ENCODE measurements at places on chromosomes 2 and 18. TPM values are rescaled to one million over a fixed set of nuclear protein-coding genes. Genes with fewer than 3 reads are reported as not detected.

DNA sequence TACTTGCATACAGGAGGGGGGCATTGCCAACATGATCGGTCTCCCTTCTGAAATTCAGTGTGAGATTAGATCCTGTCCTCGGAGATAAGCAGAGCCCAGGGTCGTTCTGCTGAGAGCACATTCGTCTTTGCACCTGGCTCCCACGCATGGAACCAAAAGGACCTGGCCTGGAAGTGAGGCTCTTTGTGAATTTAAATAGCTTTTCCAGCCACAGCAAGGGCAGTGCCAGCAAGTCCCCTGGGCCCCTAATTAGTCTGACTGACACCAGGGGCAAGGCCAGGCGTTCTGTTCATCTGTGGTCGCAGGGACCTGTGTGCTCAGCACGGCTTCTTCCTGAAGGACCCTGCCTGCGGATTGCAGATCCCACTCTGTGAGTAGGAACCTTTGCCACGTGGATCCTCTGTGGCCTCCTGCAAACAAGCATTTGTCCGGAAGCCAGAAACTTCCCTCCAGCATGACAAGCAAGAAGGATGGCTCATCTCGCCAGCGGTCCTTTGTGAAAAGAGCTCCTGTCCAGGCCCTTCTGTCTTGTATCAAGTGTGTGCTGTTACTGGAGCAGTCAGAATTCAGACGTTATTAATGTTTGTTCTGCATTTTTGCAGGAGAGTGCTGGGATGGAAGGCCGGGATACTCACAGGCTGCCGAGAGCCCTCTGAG, 128.7 kb downstream of the TPO start:
- H3K4me3 ChIP-seq = no peak overlapping the region
- H3K36me3 ChIP-seq = no peaks in the 10 kb centered on the region
- no peak overlapping the region for H3K27ac ChIP-seq
- no peaks in the 10 kb centered on the region for H3K27me3 ChIP-seq
- H3K4me1 ChIP-seq = no peaks in the 10 kb centered on the region

DNA sequence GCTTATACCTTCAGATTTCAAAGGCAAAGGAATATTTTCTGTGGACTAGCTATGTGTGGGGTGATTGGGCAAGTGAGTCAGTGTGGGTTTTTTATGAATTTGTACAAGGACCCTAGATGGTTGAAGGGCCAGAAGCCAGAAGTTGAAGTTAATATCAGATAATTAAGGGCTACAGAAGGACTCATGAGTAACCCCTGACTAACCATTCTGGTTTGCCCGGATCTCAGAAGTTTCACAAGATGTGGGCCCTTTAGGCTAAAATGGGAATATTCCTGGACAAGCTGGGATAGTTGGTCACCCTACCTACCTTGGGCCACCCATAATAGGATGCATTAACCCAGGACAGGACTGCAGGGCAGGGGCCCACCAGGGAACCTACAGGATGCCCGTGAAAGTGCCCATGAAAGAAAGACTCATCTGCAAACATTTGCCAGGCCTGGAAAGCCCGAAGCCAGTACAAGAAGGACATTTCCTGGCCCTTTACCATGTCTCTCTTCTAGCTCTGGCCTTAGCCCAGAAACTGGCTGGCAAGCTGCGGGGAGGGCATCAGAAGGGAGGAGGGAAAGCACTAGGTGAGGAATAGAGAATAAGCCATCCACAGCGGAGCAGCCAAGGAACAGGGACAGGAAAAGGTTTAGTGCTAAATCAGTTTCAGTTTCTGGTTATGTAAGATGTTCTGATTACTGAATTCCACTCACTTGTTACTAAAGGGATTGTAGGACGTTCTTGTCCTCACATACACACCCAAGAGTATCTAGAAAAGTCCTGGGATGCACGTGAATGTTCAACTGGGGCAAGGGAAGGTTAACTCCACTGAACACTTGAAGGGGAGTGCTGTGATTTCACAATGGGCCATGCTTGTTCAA, 33.6 kb downstream of the GCG start:
- peaks cover 22% of the 10 kb centered on the region for H3K4me1 ChIP-seq
- H3K4me3 ChIP-seq = no peak overlapping the region
- H3K27me3 ChIP-seq = peaks cover 2% of the 10 kb centered on the region
- no peak overlapping the region for H3K27ac ChIP-seq

- DNase-seq = no peak
- no peaks in the 10 kb centered on the region for H3K4me1 ChIP-seq
- no peak overlapping the region for H3K4me3 ChIP-seq
Observed at GRCh38 chr2:120318626-120319025, 27.3 kb upstream of the INHBB start.

- no peak for DNase-seq
- no peak overlapping the region for H3K27ac ChIP-seq
- H3K36me3 ChIP-seq = peaks cover 15% of the 10 kb centered on the region
- no peak overlapping the region for H3K4me3 ChIP-seq
- H3K27me3 ChIP-seq = no peaks in the 10 kb centered on the region
Observed at GRCh38 chr2:182941919-182942318, 75.5 kb upstream of the FRZB start.

GRCh38 chr2:137939026-137939425, 25.2 kb upstream of the HNMT start:
- no peaks in the 10 kb centered on the region for H3K36me3 ChIP-seq
- H3K27ac ChIP-seq = no peak overlapping the region
- H3K4me1 ChIP-seq = no peaks in the 10 kb centered on the region
- no peak for DNase-seq
- H3K27me3 ChIP-seq = no peaks in the 10 kb centered on the region

- no peaks in the 10 kb centered on the region for H3K36me3 ChIP-seq
- no peak overlapping the region for H3K27ac ChIP-seq
- H3K27me3 ChIP-seq = no peaks in the 10 kb centered on the region
- no peak overlapping the region for H3K4me3 ChIP-seq
Observed at GRCh38 chr2:20755132-20755800, 67.6 kb downstream of the LDAH start.

- no peak for DNase-seq
- no peaks in the 10 kb centered on the region for H3K36me3 ChIP-seq
- no peaks in the 10 kb centered on the region for H3K27me3 ChIP-seq
Observed at GRCh38 chr2:86821842-86822241, 31.1 kb upstream of the CD8A start.

NCKAP5 gene
- not detected for total RNA-seq

MAL gene
- 1.2 TPM for total RNA-seq

DNA sequence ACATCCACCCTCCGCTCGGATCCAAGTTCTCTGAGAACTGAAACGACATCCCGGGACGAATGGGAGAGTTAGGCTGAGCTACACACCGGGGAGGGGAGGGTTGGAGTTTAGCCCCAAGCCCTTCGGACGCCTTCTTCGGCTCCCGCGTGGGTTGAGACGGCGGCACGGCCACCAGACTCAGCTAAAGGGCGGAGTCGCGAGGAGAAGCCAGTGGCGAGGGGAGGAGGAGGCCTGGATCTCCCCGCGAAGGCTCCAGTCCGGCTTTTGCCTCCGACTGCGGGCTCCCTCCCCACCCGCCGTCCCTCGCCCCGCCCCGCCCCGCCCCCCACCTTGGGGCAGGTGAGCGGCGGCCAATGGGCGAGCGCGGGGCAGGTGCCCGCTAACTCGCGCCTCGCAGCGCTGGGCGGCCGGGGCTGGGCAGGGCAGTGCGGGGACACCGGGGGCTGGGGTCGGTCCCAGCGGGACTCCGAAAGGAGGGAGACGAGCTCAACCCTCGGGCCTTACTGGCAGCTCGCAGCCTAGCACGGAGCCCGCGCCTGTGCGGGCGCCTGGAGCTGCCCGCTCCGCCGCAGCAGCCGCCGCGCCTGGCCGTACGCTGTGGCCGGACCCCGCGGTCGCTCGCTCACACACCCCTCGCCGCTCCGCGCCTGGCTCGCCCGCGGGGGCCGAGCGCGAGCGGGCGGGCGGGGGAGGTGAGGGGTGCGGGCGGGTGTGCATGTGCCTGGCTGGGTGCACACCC, at the start of gene EMX1:
EMX1 (plus strand) TSS at position 382 of the 739 bp plus-strand sequence; CDS start at position 716, 334 bp downstream.
- no peaks in the 10 kb centered on the region for H3K36me3 ChIP-seq
- H3K4me3 ChIP-seq = peak within 1 kb of the TSS; percentile 81
- no peak within 1 kb of the TSS for H3K27ac ChIP-seq

GRCh38 chr2:200130762-200131166, 175.4 kb downstream of the MAIP1 start:
- no peaks in the 10 kb centered on the region for H3K4me1 ChIP-seq
- DNase-seq = no peak
- H3K27me3 ChIP-seq = peaks cover 29% of the 10 kb centered on the region
- H3K27ac ChIP-seq = no peak overlapping the region
- H3K4me3 ChIP-seq = no peak overlapping the region
- H3K36me3 ChIP-seq = no peaks in the 10 kb centered on the region

ZNF385B gene
- total RNA-seq = not detected

STARD6 gene
- not detected for total RNA-seq

DNA sequence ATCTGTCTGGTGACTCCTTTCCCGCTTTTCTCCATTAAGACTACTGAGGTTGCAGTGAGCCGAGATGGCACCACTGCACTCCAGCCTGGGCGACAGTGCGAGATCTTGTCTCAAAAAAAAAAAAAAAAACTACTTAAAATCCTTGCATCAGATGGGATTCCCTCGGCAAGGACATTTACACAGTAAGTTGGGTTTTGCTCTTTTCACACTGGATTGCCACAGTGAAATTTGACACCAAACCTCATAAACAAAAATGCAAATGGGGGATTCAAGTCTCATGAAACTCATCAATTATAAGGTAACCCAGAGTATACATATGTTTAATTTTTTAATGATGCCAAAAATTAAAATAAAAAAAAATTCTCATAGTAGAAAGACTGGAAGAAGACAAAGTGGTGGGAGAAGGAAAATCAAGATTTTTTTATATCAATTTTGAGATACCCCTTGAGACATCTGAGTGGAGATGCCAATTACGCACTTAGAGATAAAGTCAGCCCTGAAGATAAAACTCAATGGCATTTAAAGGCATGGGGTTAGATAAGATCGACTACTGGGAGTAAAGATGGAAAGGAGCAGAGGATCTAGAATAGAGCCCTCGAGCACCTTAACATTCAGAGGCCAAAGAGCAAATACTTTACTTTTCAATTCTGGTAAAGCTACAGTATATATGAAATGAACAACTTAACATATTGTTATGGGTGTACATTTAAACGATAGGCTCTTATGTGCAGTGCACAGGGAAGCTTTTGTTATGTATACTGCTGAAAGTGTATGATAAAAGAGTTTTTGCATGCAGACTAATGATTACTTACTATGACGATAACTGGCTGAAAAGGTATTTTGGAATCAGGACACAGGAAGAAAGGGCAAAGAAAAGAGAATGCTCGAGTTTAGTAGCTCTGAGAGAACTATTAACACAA, 37.6 kb downstream of the CHMP3 start:
- no peaks in the 10 kb centered on the region for H3K4me1 ChIP-seq
- DNase-seq = no peak
- no peaks in the 10 kb centered on the region for H3K27me3 ChIP-seq
- H3K36me3 ChIP-seq = no peaks in the 10 kb centered on the region
- no peak overlapping the region for H3K4me3 ChIP-seq

- peaks cover 12% of the 10 kb centered on the region for H3K36me3 ChIP-seq
- no peaks in the 10 kb centered on the region for H3K27me3 ChIP-seq
- peak overlapping the region; percentile 90 for H3K27ac ChIP-seq
Observed at GRCh38 chr2:181106789-181107627, 126.6 kb downstream of the UBE2E3 start.

CRYGC gene
- total RNA-seq = not detected

GRCh38 chr18:75173125-75173432, 35.9 kb downstream of the PTGR3 start:
- no peak overlapping the region for H3K27ac ChIP-seq
- H3K4me1 ChIP-seq = peaks cover 12% of the 10 kb centered on the region
- H3K27me3 ChIP-seq = peaks cover 9% of the 10 kb centered on the region
- H3K36me3 ChIP-seq = no peaks in the 10 kb centered on the region
- H3K4me3 ChIP-seq = no peak overlapping the region

- H3K4me3 ChIP-seq = no peak overlapping the region
- H3K27me3 ChIP-seq = no peaks in the 10 kb centered on the region
- H3K4me1 ChIP-seq = peaks cover 17% of the 10 kb centered on the region
- H3K36me3 ChIP-seq = no peaks in the 10 kb centered on the region
Observed at GRCh38 chr2:239093952-239094351, 246.1 kb downstream of the TWIST2 start.

- H3K27ac ChIP-seq = no peak overlapping the region
- H3K4me1 ChIP-seq = peaks cover 6% of the 10 kb centered on the region
- H3K4me3 ChIP-seq = no peak overlapping the region
- no peaks in the 10 kb centered on the region for H3K36me3 ChIP-seq
- H3K27me3 ChIP-seq = no peaks in the 10 kb centered on the region
Observed at GRCh38 chr2:45964906-45965305, 313.4 kb downstream of the PRKCE start.

PRSS56 gene
- total RNA-seq = not detected

DNA sequence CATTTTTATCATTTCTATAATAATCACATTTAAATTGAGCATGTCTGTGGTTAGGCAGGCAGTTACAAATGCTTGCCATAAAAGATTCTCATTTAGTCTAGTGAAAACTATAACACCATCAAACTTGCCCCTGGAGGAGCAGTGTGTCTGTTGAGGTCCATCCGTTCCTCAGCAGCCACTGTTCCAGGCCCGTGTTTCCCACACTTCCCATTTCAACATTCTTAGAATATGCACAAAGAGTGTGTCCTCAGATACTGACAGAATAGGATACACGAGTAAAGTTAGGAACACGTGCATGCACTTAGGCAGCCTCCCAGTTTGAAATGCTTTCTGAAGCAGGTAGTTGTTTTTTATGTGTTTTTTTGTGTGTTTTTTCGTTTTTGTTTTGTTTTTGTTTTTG, 39.9 kb downstream of the NCK2 start:
- H3K36me3 ChIP-seq = no peaks in the 10 kb centered on the region
- no peak overlapping the region for H3K27ac ChIP-seq
- no peak overlapping the region for H3K4me3 ChIP-seq
- H3K27me3 ChIP-seq = no peaks in the 10 kb centered on the region

DNA sequence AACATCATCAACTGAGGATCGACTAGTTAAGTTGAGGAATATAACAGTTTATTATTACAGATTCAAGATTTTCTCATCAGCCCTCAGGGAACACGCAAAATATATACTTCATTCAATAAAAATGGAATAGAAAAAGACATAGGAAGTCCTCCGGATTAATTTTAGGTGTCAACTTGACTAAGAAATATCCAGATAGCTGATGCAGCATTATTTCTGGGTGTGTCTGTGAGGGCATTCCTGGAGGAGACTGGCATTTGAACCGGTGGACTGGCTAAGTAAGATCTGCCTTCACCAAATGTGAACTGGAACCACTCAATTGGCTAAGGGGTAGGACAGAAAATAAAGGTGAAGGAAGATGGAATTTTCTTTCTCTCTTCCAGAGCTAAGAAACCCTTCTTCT, 845.3 kb downstream of the SOCS6 start:
- DNase-seq = no peak
- no peak overlapping the region for H3K27ac ChIP-seq
- no peak overlapping the region for H3K4me3 ChIP-seq
- no peaks in the 10 kb centered on the region for H3K4me1 ChIP-seq
- H3K36me3 ChIP-seq = peaks cover 8% of the 10 kb centered on the region

- no peak overlapping the region for H3K4me3 ChIP-seq
- H3K27me3 ChIP-seq = no peaks in the 10 kb centered on the region
- H3K36me3 ChIP-seq = peaks cover 21% of the 10 kb centered on the region
- DNase-seq = no peak
- no peak overlapping the region for H3K27ac ChIP-seq
Observed at GRCh38 chr2:99451280-99451679, 38.5 kb downstream of the REV1 start.

- H3K27ac ChIP-seq = peak overlapping the region; percentile 5
- no peak overlapping the region for H3K4me3 ChIP-seq
- no peak for DNase-seq
- H3K36me3 ChIP-seq = peaks cover 21% of the 10 kb centered on the region
Observed at GRCh38 chr2:45578056-45578843, 32.8 kb downstream of the SRBD1 start.

Data from natural killer cell treated with Interleukin-12 subunit alpha and Interleukin-12 subunit beta and Interleukin-15 and Interleukin-18, amount 100 ng/mL, for 72 hours (primary cell).